Melanocyte of skin (primary cell): ENCODE measurements at places on chromosomes 6 and 20. TPM values are rescaled to one million over a fixed set of nuclear protein-coding genes. Genes with fewer than 3 reads are reported as not detected.

Gene VNN1
- total RNA-seq, result not detected in 2 replicates

Gene ANKS1A
- total RNA-seq, result 10.3 and 19.6 TPM in 2 replicates

Gene RIPOR3
- total RNA-seq, result under 0.01 TPM in 1 of 2 replicates, not detected in the other

Gene IP6K3
- total RNA-seq, result 1.8 and 4.1 TPM in 2 replicates

Gene PDYN
- total RNA-seq, result not detected in 2 replicates

Gene CALHM4
- total RNA-seq, result under 0.01 TPM in 1 of 2 replicates, not detected in the other

Gene XKR7
- not detected in 2 replicates for total RNA-seq

Gene SLC17A4
- total RNA-seq, result not detected in 2 replicates

Gene LPA
- total RNA-seq, result not detected in 2 replicates

Gene SLC35F1
- 2.5 and 5.0 TPM in 2 replicates for total RNA-seq

Gene RCAN2
- 0.73 TPM in 1 of 2 replicates, not detected in the other for total RNA-seq

Gene SAMD10
- 0.62 and 1.00 TPM in 2 replicates for total RNA-seq

Gene CD164
- total RNA-seq, result 154 and 160 TPM in 2 replicates

Gene RRAGD
- 32.3 and 57.4 TPM in 2 replicates for total RNA-seq

Gene ZNF334
- 4.0 and 5.2 TPM in 2 replicates for total RNA-seq
